ENCODE measurements at places on chromosomes 4 and X.
A peak's percentile ranks its signal among the peaks of the same experiment; 100 is the strongest.

DNA sequence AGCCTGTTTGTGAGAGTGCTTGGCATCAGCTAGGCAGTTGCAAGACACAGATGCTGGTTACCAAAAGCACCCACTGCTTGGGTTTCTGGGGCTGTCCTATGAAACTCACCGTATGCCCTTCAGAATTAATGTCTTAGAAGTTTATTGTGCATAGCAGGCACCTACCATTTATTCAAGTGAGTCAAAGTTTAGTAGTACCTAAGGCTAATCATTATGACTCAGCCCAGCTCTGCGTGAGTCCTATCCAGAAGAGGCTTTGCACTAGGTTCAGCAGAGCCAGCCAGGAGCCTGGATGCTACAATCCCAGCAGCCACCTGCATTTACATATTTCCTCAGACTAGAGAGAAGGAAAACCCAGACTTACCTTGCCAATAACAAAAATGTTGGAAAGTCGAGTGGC is 4.2 kb downstream of the RPS4X start:
- no peak for DNase-seq

DNA sequence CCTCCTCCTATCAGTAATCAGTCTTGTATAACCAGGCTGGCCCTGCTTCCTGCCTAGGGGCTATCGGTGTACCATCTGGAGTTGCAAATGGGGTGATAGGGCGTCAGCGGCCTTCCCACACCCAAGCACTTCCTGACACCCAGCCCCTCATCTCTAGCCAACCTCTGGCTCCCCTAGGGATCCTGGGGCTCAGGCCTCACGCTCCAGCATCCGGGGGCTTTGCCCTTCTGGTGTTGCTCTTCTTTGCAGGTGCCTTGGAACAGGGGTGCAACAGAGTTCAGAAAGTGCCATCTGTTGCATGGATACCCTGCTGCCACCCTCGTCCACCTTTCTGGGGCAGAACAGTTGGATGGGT is 4.1 kb downstream of the IL9R start:
- no peak for DNase-seq

DNA sequence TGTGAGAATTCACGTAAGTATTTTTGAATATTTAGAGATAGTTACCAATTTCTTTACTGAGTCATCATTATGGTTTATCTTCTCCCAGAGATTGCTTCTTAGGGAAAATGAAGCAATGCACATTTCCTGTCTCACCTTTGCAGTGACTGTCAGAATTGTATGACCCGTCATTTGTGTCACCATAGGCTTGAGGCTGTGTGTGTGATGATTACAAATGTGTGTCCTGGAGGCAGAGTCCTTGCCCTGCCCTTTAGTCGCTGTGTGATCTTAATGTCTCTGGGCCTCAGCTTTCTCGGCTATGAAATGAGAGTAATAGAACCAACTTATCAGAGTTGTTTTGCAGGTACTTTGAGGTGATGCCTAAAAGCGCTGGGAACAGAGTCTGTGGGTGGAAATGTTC is 13.9 kb downstream of the HCCS start:
- no peak for DNase-seq

DNA sequence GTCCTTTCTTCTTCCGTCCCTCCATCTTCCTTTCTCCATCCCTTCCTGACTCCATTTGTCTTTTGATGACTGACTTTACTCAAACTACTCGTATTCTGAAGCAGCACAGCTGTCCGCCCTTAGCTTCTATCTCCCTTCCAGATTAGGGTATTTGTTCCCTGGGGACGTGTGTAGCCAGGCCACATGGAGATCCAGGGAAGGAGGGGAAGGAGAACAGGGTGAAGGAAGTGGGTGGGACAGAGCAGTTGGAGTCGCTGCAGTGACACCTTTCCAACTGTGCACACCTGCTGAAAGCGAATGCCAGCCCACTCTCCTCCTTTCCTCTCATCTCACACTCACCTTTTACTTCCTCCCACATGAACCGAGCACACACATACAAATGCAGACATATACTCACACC is 323.8 kb downstream of the DCTD start:
- no peak for DNase-seq

DNA sequence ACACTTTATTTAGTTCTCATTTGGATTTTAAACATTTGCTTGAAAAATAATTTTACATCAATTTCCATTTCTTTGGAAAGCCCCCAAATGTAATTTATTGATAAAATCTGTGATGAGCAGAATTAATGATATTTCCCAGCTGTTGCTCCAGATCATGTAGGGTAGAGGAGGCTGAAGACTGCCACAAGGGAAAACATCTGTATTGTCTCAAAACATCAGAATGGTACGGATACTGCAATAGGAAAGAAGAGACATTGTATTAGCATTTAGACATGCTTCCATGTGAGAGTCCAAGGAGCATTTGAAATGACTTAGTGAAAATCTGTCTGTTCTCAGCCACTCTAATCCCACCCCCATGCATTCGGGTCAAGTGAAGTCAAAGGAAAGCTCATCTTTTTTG is 14.4 kb downstream of the ADH1A start:
- DNase-seq: no peak

DNA sequence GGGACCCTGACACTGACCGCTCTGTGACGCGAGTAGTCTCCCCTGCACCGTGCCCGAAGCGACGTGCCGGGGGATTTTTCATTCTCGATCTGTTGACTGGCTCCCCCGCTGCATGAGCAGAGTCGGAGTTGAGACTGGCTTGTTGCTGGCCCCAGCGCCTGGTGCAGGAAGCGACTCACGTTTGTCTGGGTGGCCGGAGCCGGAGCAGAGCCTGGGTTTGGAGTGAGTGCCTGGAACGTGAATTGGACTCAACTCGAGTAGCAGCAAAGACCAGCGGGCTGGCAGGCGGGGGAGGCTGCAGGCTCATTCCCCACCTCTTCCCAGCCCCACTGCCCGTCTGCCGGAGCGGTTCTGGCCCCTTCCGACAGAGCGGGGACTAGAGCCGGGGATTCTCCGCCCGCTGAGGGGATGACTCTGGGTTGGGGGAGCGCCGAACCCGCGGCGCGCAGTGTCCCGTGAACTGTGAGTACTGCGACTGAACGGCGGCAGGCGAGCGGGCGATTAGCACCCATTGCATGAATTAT is 554 bp downstream of the PCDH7 start:
- DNase-seq: no peak

- no peak for DNase-seq
Measured at GRCh38 chr4:144494280-144494679, 151.7 kb upstream of the HHIP start.

DNA sequence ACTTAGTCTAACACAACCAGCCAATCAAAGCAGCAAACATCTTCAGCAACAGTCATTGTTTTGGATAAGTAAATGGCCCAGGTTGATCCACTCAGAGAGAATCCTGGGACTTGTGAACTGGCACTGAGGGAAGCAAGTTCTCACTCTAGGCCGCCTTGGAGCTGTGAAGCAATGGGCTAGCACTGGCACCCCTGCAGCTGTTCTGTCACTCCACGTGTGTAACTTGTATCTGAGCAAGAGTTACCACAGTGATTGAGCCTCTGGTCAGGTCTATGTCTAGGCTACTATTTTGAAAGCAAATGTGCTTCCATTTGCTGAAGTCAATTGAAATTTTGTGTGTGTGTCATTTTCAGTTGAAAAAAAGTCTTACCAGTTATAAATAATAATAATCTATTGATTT is 57.2 kb upstream of the HS3ST1 start:
- DNase-seq: no peak

DNA sequence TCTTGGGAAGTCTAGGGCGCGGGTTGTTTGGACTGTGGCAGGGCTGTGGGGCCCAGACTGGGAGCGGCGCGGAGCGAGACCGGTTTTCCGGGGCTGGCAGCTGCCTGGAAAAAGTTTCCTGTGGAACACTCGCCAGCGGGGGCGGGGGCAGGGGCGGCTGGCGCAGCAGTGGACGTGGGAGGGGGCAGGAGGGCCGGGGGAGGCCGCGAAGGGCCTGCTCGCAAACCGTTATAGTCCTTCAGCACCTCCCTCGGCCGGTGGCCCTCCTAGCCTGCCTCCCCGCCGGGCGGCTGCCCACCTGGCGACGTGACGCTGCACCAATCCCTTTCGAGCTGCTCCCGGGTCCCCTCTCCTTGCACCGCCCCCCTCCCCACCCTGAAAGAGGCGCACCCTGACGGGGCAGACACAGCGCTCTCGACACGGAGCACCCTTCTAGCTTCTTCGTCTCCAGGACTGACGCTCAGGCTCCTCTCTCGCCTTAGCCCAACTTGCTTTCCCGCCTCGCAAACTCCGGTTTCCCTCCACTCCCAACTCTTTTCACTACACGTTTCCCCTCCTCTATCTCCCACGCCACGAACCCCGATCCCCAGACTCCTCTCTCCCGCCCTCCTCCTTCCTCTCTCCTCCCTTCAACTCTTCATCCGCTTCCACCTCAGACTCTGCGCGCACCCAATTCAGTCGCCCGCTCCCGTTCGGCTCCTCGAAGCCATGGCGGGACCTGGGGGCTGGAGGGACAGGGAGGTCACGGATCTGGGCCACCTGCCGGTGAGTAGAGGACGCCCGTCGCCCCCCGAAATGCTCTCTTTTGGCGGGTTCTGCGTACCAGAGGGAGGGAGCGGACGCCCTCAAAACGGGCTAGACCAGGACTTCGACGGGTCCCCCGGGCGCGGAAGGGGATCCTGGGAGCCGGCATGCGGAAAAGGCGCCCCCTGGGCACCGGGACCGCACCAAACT is at the start of gene NRK:
Gene NRK, plus strand, starts transcription at position 402 of the 954 bp plus-strand sequence. Its CDS starts 307 bp downstream, at position 709.
- no peak for DNase-seq

GRCh38 chr4:84167564-84167963 is 331.5 kb downstream of the NKX6-1 start:
- no peak for DNase-seq

GRCh38 chr4:3365326-3365725 is 72.5 kb downstream of the RGS12 start:
- no peak for DNase-seq

DNA sequence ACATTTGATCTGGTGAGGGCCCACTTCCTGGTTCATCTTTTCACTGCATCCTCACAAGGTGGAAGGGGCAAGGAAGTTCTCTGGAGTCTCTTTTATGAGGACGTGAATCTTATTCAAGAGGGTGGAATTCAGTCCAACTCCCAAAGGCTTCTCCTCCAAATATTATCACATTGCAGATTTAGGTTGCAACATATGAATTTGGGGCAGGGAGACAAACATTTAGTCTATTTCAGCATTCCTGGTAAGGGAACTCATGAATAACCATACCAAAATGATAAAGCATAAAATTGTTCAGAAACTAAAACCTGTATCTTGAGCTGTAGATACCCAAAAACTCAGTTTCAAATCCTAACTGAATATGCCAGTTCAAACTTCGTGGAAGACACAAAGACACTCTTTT is 246.8 kb downstream of the QDPR start:
- no peak for DNase-seq

GRCh38 chr4:185387957-185388356 is 7.8 kb downstream of the LRP2BP start:
- no peak for DNase-seq

GRCh38 chr4:185734214-185734613 is 77.8 kb downstream of the SORBS2 start:
- no peak for DNase-seq

DNA sequence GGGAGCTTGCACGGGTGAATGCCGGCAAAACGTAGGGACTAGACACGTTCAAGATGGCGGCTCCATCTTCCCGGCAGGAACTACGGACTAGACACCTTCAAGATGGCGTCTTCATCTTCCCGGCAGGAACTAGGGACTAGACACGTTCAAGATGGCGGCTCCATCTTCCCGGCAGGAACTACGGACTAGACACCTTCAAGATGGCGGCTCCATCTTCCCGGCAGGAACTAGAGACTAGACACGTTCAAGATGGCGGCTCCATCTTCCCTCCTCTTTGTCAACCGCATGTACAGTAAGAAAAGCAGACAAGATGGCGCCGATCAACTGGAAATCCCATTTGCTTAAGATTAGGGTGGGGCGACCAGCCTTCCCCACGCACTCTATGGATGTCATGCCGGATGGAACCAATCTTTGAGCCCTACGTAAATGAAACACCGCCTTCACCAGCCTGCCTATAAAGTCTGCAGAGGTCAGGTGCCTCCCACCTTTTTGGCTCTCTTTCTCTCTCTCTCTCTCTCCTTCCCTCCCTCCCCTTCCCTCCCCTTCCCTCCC is 222.4 kb downstream of the CRLF2 start:
- DNase-seq: peak; percentile 53

- no peak for DNase-seq
Measured at GRCh38 chrX:70969635-70970481, 39.0 kb upstream of the SLC7A3 start.

- no peak for DNase-seq
Measured at GRCh38 chrX:71372388-71372787, 6.2 kb downstream of the TAF1 start.

- no peak for DNase-seq
Measured at GRCh38 chrX:40414335-40414734, 166.4 kb upstream of the ATP6AP2 start.

GRCh38 chrX:9765737-9766097 is at the start of gene GPR143:
GPR143 (minus strand) TSS chrX:9765847; CDS start chrX:9765817, 30 bp downstream.
- no peak for DNase-seq

DNA sequence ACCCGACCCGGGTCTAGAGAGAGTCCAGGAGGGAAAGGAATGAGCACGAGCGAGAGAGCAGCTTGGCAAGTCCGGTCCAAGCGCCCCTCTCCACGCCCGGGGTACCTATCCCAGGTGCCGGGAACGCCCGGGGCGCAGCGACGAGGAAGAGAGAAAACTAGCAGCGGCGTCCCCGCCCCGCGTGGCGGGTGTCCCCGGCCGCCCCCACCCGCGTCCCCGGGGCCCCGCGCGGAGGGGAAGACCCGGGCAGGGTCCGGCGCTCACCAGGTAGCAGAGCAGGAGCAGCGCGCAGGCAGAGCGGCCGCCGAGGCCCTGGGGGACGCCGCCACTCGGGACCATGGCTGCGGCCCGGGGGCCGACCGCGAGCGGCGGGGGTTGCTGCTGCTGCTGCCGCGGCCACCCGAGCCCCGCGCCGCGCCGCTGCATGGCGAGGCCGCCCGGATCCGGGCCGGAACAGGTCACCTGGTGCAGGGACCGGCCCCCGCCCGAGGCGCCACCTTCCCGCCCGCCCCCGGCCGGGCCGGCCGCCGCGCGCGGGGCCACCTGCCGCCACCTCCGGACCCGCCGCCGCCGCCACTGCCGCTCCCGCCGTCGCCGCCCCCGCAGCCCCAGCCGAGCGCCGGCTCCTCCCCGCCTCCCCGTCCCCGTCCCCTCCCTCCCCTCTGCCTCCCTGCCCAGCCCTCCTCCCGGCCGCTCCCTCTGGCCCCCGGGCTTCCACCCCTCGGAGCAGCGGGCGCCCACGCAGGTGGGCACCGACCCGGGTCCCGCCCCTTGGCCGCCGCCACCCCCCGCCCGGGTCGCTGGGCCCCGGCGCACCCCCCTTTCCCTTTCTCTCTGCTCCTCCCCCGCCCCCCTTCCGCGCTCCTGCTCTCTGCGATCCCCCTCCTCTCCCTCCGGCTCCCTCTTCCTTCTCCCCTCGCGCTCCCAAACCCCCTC is at the start of gene SEL1L3:
Gene SEL1L3, minus strand, starts transcription at position 578 of the 936 bp plus-strand sequence. Its CDS starts 152 bp downstream, at position 426.
- DNase-seq: no peak

GRCh38 chr4:66062921-66063320 is 392.6 kb upstream of the EPHA5 start:
- no peak for DNase-seq

DNA sequence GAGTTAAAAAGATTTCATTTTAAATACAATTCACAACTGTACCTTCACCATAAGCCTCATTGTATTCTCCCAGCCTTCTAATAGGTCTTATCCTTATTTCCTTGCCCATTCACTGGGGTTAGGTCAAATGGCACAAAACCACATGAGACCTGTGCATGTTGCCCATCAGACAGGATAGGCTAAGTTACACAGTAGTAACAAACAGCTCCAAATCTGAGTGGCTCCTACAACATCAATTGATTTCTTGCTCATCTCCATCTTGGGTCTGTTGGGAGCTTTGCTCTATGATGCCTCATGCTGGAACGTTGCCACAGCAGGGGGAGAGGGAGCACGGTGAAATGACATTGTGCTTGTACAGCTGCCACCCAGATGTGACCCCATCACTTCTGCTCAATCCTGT is 70.6 kb downstream of the DHX15 start:
- DNase-seq: no peak

GRCh38 chr4:154132406-154132805 is 343.5 kb upstream of the SFRP2 start:
- DNase-seq: no peak
